Eye (tissue), 1 donor: ENCODE measurements at places on chromosomes 2 and 18.
A peak's percentile ranks its signal among the peaks of the same experiment; 100 is the strongest.

GRCh38 chr2:107072150-107072940 is 186.4 kb upstream of the ST6GAL2 start:
- DNase-seq: no peak

GRCh38 chr2:204604061-204604460 is 58.8 kb downstream of the PARD3B start:
- no peak for DNase-seq

DNA sequence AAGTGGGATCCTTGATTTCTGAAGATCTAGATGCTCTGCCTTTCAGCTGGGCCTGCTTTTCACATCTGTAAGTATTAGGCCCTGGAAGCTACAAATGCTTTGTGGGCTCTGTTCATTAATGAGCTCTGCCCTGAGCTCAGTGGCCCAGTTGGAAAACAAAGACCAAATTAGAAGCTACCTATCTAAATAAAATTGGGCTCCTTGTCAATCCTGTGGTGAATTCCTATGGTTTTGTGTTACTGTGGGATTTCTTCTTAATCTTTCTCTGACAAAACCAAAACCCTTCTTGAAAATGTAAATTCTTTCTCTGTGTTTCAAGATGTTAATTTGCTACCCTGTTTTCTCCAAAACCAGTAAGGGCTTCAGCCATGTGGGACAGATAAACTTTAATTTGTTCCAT is 219.0 kb upstream of the HS6ST1 start:
- DNase-seq: no peak

DNA sequence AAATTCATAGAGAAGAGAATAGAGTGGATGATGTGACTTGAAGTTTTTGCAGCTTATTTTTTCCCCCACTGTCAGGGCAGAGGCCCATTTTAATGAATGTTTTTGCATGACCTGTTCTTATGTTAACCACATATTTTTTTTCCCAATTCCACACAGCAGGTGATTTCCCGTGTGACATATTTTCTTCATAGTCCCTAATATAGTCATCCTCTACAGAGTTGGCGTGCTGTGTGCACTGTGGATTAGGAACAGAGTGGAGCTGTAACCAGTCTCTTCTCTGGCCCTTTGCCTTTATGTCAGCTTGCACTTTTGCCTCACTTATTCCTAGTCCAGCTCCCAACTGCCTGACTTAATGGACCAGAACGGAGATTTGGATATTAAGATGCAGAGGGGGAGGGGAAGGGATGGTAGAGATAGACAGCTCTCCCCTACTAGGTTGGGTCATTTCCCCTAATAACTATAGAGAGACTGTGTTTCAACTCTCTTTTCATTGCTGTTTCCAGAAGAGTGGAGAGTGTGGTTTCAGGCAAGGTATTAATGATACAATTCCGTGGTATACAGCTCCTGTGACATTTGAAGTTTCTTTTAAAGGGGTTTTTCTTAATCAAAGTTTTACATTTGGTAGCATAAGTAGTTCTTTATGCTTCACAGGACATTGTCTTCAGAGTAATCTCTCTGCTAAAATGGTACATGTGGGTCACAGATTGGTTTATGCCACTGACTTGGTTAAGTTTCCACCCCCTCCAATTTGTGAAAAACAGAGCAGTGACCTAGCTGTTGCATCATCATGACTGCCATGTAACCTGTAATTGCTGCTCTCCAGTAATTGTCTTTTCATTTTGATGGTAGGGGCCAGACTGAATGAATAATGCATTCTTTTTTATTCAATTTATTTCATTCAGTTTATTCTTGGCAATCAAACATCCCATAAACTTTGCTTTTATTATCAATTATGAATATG is 161.3 kb downstream of the HAUS1 start:
- no peak for DNase-seq

GRCh38 chr2:118969734-118970395 is 27.9 kb downstream of the MARCO start:
- no peak for DNase-seq

GRCh38 chr2:120836281-120836680 is 100.6 kb downstream of the GLI2 start:
- DNase-seq: no peak

DNA sequence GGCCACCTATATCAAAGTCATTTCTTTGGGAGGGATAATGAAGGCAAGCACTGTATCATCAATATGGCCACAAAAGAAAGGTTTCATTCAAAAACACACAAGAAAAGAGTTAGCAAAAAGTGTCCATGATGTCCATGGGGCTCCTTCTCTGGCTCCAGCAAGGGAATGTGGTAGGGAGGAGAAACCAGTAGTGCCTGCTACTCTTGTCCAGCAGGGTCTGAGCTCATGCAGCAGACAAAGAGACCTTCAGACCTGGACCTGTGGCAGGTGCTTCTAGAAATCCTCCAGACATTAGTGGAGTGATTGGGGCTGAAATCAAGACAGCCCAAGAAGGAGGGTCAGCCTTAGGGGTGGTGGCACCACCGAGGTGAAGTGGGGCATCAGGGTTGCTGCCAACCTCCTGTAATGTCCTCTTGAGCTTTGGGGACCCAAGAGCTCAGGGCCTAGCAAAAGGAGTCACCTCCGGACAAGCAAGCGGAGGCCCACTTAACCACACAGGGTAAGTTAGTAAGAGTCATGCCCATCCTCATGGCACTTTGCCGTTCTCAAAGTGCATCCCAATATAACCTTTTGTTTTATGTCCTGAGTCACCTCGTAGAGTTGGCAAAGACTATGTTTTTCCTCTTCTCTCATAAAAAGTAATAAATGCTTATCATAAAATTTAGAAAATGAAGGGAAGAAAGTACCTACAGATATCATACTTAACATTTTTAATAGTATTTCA is 112.6 kb upstream of the YPEL5 start:
- DNase-seq: no peak

GRCh38 chr2:234951664-234952269 is at the start of gene SH3BP4:
SH3BP4 (plus strand) TSS chr2:234952017; CDS start chr2:235035003, 82,986 bp downstream.
- peak; percentile 91 for DNase-seq

GRCh38 chr18:57107140-57107832 is 39.6 kb upstream of the BOD1L2 start:
- DNase-seq: peak; percentile 78

- DNase-seq: peak; percentile 68
Observed at GRCh38 chr2:217714287-217714751, 288.5 kb downstream of the TNS1 start.

DNA sequence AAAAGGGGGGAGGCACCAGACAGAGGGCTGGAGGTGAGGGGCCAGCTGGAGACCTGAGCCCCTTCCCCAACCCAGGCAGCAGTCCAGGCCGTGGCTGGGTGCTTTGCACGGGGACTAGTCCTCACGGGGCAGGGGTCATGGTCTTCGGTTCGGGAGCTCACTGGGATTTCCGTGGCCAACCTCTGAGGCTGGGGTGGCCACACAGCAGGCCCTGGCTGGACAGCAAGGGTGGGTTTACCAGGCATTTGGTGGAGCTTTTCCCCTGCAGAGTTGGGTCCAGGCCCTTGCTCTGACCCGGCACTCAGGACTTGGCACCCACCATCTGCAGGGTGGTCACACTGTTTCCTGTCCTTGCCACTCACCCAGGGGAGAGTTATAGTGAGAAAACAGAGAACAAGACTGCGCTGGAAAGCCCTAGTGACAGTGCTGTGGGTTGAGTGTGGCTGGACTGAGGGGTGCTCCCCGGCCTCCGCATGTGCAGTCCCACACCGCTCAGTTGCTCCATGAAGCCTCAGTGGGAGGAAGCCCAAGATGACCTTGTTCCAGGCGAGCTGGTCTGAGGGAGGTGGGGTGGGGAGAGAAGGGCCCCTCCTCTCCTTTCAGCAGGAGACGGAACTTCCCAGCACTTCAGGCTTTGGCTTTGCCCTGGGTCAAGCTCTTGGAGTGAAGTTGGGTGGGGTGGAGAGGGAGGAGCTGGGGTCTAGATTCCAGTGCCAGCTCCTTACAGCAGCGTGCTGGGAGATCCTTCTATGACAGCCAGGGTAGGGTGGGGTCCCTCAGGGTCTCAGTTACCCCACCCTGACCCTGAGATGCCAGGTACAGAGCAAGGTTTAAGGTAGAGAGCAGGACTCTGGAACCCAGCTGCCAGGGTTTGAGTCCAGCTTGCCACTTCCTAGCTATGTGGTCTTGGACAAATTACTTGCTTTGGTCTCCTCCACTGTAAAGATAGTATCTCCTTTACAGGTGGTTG is 219.8 kb downstream of the DYSF start:
- DNase-seq: no peak

- DNase-seq: no peak
Observed at GRCh38 chr18:61791031-61791430, 101.8 kb downstream of the RNF152 start.

- no peak for DNase-seq
Observed at GRCh38 chr2:240229603-240230235, 89.3 kb upstream of the OTOS start.

DNA sequence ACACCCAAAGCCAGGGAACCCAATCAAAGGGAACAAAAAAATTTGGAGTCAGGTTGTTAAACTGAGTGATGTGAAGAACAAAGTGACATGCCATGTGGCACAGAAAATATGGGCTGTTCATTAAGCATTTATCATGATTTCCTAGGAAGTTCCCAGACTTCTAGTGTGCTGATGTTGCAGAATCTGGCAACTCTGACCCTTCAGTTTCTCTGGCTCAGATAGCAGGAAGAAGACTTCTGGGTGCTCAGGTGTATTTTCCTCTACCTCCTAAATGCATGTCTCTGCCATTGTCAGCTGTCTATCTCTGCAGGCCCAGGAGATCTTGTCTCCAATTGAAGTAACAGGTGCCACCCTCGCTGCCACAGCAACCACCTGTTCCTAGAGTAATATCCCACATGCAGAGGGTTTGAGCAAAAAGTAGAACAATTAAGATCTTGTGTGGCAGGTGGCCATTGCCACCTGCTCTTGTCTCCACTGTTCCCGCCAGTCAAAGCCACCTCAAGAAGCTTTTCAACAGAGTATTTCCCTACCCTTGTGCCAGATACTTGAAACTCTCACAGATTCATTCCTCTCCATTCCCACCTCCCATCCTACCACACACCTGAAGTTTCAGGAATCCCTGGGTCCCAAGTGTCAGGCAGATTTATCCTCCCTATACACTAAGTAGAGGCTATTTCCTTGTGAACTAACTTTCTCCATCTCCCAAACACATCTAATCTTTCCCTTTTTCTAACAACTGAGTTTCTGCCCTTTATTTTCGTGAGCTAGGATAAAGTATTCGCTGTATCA is 533.7 kb upstream of the CHAC2 start:
- DNase-seq: no peak

DNA sequence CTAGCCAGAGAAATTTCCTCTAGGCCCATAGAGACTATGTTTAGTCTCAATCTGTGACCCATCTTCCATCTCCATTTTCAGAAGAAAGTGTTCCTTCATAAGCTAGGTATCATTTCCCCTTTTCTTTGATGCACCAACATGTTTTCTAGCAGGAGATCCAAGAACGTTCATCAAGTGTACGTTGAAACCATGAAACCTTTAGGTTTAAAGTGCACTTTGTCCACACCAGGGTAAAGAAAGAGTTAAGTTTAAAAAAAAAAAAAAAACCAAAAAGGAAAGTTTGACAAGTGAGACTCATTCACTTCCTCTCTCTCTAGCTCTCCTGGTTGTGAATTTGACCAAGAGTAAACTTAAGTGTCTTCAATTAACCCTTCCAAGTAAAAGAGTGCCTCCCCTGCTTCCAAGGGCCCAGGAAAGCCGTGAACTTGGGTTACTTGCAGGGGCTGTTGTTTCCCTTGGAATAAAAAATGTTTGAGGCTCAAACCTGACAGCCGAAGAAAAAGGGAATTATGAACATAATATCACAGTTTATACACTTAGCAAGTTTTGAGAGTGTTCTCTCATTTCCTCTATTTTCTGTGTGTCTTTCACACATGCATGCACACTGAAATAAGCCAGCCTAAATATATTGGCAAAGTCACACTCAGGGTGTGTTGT is 56.7 kb downstream of the LBH start:
- no peak for DNase-seq

DNA sequence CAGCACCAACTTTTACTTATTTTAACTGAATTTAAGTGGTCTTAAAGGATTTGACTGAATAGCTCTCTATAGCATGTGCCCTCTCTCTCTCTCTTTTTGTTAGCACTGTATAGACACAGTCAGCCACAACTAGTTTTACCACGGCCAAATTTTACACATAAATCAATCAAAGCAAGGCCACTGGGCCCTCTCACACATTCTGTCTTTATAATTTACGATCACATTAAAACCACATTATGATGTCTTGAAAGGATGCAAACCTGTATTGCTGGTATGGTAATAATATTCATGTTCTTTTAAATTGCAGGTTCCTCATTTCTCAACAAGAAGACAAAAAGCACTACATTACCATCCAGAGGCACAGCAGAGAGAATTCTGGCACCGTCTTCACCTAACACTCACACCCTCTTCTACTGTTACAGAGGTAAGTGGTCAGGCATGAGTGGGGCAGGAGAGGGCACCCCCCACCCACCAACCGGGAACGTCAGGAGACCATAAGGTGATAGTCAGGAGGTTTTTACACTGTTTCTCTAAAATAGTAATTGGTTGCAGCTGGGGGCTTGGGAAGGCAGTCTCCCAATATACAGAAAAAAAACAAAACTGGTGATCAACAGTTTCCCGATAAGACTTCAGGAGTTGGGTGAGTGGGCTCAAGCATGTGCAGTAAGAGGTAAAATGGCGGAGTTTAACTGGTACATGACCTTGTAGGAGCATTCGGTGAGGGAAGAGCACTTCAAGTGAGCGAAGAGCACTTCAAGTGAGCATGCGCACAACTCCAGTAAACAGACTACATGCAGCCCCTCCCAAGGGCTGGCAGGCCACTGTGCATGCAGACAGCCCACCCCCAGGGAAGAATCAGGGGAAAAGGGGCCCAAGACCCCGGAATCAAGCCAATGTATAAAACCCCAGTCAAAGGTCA is 296.7 kb downstream of the PIEZO2 start:
- DNase-seq: no peak

DNA sequence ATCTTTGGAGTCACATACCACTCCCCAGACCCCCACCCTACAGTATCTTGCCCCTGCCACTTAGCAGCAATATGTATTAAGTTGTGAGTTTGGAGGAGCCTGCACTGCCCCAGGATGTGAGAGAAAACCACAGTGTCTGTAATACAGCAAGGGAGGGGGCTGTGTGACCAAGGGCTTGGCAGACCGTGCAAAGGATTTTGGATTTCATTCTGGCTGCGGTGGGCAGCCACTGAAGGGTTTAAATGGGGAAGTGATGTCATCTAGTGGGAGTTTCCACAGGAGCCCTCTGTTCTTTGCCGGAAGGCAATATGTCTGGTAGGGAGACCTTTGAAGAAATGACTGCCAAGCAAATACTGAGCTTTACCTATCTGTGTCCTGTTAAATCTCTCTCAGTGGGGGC is 202.4 kb downstream of the FHOD3 start:
- no peak for DNase-seq

DNA sequence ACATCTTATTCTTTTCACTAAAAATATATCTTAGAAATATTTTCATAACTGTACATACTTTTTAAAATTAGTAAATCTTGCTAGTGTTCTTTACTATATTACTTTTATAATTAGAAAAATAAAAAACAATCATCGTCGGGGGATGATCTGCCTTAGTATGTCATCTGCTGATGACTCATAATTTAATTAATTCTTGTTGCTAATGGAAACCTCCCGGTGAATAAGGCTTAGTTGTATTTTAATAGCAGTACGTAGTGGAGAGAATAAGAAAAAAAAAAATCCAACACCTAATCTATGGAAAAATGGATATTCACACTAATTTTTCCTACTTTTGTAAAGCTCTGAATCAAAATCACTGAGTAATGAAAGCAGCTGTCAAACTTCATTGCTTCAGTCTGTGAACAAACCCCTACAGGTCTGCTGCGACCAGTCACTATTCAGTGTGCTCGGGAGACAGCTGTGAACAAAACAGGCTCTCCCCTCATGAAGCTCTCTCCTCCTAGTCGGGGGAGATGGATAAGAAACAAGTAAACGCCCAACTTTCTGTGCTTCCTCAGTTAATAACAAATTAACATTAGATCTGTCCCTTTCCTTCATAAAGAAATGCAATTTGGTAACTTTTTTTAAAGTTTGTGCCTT is 97.4 kb upstream of the UPP2 start:
- DNase-seq: peak; percentile 60
